Ovary (tissue), 10 donors: ENCODE measurements at places on chromosomes 3 and 15.

GRCh38 chr3:77825001-77825827 lies 785.3 kb downstream of the ROBO2 start:
- H3K27me3 ChIP-seq, result no peaks in the 10 kb centered on the region
- no peak overlapping the region for H3K4me3 ChIP-seq
- no peaks in the 10 kb centered on the region for H3K36me3 ChIP-seq
- DNase-seq, result no peak
- no peaks in the 10 kb centered on the region for H3K4me1 ChIP-seq
- no peak overlapping the region for H3K27ac ChIP-seq

- no peaks in the 10 kb centered on the region for H3K4me1 ChIP-seq
- H3K36me3 ChIP-seq, result no peaks in the 10 kb centered on the region
- no peak overlapping the region for H3K4me3 ChIP-seq
- DNase-seq, result no peak
- H3K27ac ChIP-seq, result no peak overlapping the region
These were observed 64.7 kb downstream of the EOMES start for GRCh38 chr3:27657404-27657803.

GRCh38 chr3:37712918-37713817 lies 148.5 kb upstream of the CTDSPL start:
- H3K4me3 ChIP-seq, result no peak overlapping the region
- H3K4me1 ChIP-seq, result peaks cover 15% of the 10 kb centered on the region
- no peaks in the 10 kb centered on the region for H3K27me3 ChIP-seq
- DNase-seq, result peak; percentile 33
- peak overlapping the region; percentile 4 for H3K27ac ChIP-seq
- H3K36me3 ChIP-seq, result no peaks in the 10 kb centered on the region

DNA sequence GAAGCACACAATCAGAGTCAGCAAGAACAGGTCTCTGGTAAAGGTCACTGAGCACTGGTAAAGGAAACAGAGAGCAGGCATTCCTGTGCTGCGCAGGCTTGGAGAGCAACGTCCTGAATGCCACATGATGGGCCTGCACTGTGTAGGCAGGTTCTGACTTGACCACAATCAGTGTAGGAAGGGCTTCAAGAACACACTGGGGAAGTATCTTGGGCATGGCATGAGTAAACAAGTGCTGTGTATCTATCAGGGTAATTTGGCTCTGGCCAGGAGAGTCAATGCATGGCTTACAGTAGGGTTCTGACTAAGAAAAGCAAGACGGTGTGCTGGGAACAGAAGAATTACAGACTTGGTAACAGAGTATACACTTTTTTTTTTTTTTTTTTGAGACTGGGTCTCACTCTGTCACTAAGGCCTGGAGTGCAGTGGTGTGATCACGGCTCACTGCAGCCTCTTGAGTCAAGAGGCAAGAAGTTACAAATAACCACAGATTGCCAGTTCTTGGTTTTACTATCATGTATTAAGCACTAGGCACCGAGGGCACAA lies 30.6 kb downstream of the TBC1D2B start:
- H3K4me1 ChIP-seq, result peaks cover 14% of the 10 kb centered on the region
- H3K27ac ChIP-seq, result no peak overlapping the region
- no peaks in the 10 kb centered on the region for H3K36me3 ChIP-seq
- no peak overlapping the region for H3K4me3 ChIP-seq
- DNase-seq, result no peak
- H3K27me3 ChIP-seq, result no peaks in the 10 kb centered on the region

- no peak overlapping the region for H3K27ac ChIP-seq
- no peaks in the 10 kb centered on the region for H3K36me3 ChIP-seq
- H3K4me1 ChIP-seq, result peaks cover 3% of the 10 kb centered on the region
- H3K27me3 ChIP-seq, result no peaks in the 10 kb centered on the region
These were observed 147.5 kb upstream of the PDZRN3 start for GRCh38 chr3:73772076-73772886.
